H7 (cell line): ENCODE measurements at places on chromosomes 6 and 20. TPM values are rescaled to one million over a fixed set of nuclear protein-coding genes. Genes with fewer than 3 reads are reported as not detected.

Gene ULBP1
- 0.28 and 0.33 TPM in 2 replicates for total RNA-seq

Gene PGC
- total RNA-seq: not detected in 2 replicates

Gene TGM3
- total RNA-seq: 0.90 TPM in 1 of 2 replicates, not detected in the other

Gene FAM83C
- total RNA-seq: not detected in 2 replicates
